ENCODE measurements at places on chromosomes 3 and 15.
A peak's percentile ranks its signal among the peaks of the same experiment; 100 is the strongest.

DNA sequence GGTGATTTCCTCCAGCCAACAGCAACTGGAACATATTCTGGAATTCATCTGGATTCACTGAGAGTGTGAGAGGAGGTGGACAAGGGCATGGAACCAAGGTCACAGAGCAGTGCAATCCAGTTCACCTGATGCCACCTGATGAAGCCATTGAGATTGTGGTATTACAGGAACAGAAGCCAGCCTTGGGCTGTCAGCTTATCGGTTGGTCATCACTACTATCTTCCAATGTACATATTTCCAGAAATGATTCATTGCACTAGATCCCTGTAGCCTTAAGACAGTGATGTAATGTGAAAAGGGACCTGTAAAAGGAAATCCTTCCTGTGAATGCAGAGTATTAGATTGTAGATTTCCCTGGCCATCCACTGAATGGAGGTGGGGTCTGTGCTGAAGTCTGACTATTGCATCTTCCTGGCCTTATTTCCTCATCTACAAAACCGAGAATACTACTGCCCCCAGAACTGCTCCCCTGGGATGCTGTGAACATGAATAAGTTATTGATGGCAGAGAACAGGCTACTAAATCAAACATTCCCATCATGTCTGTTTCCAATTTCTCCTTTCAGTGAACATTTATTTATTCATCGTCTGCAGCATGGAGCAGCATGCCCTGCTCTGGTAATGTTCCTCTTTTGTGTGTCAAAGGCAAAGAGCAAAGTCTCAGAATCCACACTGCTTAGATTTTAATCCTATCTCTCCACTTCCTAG lies 47.4 kb upstream of the TPM1 start:
- DNase-seq: peak; percentile 74

- DNase-seq: no peak
Observed at GRCh38 chr15:92362001-92362350, 31.7 kb upstream of the ST8SIA2 start.

DNA sequence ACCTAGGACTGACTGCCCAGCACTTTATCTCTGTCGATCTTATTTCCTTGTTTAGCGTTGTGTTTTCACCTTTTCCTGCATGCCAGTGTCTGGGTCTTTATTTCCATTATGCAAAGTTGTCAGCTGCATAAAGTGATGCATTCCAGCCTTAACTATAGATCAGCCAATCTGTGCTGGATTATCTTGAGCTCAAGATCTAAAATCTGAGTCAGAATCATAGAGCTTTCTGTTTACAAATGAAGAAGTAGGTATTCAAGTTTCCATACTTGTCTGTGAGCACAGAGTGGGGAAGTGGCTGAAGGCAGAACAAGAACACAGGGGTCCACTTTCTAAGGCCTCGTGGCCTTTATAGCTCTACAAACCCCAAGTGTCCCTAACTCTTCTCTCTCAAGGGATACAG lies 82.4 kb upstream of the PLCL2 start:
- DNase-seq: peak; percentile 10

GRCh38 chr3:59117396-59117795 lies 67.6 kb upstream of the CFAP20DC start:
- DNase-seq: no peak

GRCh38 chr3:32969656-32970055 lies 18.2 kb downstream of the CCR4 start:
- DNase-seq: peak; percentile 25
